ENCODE measurements at places on chromosomes 13 and 19.

DNA sequence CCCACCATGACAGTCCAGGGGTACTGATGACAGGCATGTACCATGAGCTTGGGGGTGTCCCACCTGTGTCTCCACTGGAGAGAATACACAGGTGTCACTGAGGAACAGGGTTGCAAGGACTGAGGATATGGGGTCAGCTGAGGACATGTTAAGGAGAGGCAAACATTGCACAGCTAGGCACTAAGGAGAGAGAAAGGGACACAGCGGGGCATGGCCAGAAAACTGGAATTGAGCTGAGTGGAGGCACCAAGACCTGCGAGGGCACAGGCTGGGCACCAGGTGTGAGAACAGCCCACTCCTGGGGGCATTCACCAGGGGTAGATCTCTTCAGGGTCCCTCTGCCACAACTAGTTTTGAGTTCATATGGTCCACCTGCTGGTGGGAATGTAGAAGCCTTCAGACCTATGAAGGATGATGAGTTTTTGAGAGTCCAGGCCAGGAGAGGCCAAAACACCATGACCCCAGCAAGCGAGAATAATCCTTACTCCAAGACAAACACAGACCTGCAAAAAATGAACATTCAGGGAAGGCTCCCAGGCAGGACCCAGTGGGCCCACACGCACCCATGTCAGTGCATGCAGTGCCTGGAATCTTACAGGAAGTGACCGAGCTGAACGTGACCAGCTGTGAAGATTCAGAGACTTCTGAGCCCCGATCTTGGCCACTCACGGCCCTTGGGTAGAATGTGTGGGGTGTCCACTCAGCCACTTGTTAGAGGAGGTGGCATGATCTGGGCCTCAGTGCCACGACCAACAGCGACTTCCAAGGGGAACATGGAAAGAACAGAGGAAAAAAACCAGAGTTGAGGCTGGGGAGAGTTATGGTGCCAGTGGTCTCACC, 1.4 kb upstream of the ZNF584 start:
- DNase-seq: no peak

- no peak for DNase-seq
Observed at GRCh38 chr19:34128558-34129250, 43.6 kb upstream of the LSM14A start.

GRCh38 chr13:31803311-31803710, 64.0 kb downstream of the RXFP2 start:
- DNase-seq: no peak

DNA sequence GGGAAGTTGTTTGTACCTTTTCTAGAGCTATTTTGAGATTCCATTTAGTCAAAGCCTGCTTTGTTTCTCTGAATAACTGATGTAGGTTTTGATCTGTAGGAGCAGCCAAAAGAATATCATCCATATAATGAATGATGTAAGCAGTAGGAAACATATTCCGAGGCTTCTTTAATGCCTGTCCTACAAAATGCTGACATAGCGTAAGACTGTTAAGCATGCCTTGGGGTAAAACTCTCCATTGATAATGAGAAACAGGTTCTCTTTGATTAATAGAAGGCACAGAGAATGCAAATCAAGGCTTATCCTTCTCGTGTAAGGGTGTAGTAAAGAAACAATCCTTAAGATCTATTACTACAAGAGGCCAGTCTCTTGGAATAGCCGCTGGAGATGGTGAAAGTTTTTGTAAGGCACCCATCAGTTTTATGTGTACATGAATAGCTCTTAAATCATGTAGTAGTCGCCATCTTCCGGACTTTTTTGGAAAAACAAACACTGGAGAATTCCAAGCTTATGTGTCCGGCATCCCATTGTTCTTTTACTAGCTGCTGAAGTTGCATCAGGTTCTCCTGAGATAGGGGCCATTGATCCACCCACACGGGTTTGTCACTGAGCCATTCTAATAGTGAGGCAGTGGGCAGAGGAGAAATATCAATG, 13.5 kb downstream of the FPR3 start:
- DNase-seq: no peak

DNA sequence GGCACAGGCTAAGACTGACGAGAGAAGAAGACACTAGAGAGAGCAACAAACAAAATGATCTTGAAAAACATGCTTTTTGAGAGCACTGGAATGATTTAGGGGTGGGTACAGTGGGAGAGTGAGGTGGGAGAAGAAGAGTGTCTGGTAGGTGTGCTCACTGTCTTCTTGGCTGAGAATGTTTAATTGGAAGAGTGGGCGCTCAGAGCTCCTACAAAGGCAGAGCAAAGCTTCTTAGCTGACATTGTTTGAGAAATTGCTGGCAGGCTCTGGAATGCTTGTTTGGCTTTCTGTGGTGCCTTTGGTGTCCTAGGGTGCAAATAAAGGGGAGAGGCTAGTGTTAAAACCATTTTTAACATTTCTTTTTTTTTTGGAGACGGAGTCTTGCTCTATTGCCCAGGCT, 1.5 kb upstream of the LIPE start:
- DNase-seq: no peak

GRCh38 chr19:51417107-51417809, at the start of gene SIGLEC10:
Gene SIGLEC10, minus strand, starts transcription at chr19:51417642. Its CDS starts 61 bp downstream, at chr19:51417581.
- no peak for DNase-seq

GRCh38 chr13:110503037-110503901, 58.3 kb downstream of the RAB20 start:
- no peak for DNase-seq

- no peak for DNase-seq
Observed at GRCh38 chr19:10727685-10728201, 9.9 kb downstream of the DNM2 start.

DNA sequence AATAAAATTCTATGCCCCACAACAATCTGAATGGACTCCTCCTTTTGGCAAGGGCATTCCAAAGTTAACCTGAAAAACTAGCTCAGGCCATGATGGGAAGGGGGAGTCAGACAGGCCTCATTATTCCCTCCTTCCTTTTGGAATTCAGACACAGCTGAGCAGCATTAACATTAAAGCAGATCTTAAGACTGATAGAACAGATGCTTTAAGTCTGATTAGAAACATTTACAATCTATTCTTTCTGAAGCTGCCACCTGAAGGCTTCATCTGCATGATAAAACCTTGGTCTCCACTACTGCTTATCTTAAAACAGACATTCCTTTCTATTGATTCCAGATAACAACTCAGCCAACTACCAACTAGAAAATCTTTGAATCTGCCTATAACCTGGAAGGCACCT, 98.9 kb downstream of the UGGT2 start:
- no peak for DNase-seq

- no peak for DNase-seq
Observed at GRCh38 chr19:29162694-29163093, 50.3 kb downstream of the UQCRFS1 start.

GRCh38 chr19:10454267-10454666, 33.9 kb downstream of the PDE4A start:
- DNase-seq: no peak

GRCh38 chr13:77891041-77891440, 27.6 kb downstream of the EDNRB start:
- no peak for DNase-seq

DNA sequence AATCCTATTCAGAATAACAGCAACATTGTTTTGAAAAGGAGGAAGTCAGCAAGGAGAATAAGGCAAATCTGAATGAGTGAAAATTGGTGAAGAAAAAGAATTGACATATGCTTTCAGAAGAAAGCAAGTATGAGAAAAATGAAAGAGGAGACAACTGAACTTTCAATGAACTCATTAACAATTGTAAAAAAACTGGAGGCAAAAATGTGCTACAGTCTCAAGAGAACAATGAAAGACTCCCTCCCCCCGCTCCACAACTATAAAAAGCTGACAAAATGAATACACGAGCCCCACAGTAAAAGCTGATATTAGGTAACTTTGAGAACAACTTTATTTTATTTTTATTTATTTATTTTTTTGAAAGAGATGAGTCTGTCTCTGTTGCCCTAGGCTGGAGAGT, 373.1 kb downstream of the DIAPH3 start:
- no peak for DNase-seq

- DNase-seq: no peak
Observed at GRCh38 chr13:46468570-46469463, 81.8 kb upstream of the RUBCNL start.

GRCh38 chr19:15313649-15314279, 18.6 kb downstream of the BRD4 start:
- no peak for DNase-seq

DNA sequence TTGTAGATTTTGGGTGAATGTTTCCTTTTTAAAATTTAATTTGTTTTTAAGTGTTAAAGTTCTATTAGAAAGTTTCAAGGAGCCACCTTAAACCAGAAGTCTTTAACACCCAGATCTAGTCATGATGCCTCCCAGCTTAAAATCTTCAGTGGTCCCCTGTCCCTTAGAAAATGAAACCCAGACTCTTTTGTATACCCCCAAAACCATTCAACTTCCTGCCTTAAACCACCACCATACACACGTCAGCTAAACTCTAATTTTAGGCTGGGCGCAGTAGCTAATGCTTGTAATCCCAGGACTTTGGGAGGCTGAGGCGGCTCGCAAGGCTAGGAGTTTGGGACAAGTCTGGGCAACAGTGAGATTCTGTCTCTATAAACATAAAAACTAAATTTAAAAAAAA, 37.9 kb downstream of the N4BP2L1 start:
- no peak for DNase-seq

DNA sequence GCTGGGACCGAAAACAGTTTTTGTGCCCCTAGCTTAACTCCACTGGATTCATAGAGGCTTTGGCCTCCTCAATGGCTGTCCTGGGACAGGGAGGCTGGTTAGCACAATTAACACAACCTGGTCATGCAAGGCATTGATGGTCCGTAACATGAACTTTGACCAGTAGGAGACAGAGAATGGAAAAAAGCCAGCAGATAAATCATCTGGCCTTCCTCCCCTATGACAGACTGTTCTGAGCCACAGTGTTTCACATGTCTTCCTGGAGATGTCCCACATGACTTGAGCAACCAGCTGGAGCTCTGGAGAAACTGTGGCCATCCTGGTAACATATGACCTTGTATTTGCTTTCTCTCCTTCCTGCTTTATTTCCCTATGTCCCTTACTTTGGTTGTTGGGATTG, 244.2 kb downstream of the UQCRFS1 start:
- DNase-seq: no peak

DNA sequence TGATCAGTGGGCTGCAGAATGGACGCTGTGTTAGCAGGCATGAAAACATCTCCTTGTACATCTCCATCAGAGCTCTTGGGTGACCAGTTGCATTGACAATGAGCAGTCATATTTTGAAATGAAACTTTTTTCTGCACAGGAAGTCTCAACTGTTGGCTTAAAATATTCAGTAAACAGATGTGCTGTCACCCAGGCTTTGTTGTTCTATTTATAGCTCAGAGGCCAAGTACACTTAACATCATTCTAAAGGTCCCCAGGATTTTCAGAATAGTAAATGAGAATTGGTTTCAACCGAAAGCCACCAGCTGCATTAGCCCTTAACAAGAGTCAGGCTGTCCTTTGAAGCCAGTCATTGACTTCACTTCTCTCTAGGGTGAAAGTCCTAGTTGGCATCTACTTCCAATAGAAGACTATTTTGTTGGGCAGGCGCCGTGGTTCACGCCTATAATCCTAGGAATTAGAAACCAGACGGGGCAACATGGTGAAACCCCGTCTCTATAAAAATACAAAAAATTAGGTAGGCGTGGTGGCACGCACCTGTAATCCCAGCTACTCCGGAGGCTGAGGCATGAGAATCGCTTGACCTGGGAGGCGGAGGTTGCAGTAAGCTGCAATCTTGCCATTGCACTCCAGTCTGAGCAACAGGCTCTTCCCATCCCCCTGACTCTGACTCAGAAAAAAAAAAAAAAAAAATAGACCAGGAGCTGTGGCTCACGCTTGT, 7.9 kb upstream of the PDE4A start:
- no peak for DNase-seq

GRCh38 chr19:51695088-51695487, 2.0 kb downstream of the SPACA6 start:
- no peak for DNase-seq

DNA sequence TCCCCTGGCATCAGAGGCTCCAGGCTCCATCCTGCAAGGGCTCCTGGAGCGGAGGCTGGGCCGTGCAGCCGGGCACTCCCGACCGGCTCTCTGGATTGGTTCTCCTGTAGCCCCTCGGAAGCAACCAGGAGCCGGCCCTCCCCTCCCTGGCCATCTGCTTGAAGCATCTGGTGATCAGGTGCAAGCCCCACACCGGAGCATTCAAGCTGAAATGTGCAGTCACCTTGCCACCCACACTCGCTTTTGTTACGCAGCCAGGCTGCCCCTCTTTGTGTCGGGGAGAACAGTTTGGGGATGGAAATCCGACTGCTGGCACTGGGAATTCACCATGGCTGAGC, 258.8 kb downstream of the ZNF536 start:
- no peak for DNase-seq

- no peak for DNase-seq
Observed at GRCh38 chr19:4709440-4710280, 14.0 kb downstream of the DPP9 start.

DNA sequence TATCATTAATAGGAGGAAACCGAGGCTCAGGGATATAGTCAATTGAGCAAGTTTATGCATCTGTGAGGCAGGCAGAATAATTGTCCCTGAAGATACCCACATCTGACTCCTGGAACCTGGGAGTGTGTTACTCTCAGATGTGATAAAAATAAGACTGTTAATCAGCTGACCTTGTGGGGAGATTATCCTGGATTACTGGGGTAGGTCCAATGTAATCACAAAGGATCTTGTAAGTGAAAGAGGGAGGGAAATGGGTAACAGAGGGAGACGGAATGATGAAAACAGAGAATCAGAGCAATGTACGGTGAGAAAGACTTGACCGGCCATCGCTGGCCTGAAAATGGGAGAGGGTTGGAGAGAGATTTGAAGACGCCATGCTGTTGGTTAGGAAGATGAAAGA, 3.2 kb upstream of the EDDM13 start:
- no peak for DNase-seq

- DNase-seq: no peak
Observed at GRCh38 chr13:66640231-66640630, 589.9 kb downstream of the PCDH9 start.

- no peak for DNase-seq
Observed at GRCh38 chr13:112101360-112101930, 34.5 kb downstream of the SOX1 start.

DNA sequence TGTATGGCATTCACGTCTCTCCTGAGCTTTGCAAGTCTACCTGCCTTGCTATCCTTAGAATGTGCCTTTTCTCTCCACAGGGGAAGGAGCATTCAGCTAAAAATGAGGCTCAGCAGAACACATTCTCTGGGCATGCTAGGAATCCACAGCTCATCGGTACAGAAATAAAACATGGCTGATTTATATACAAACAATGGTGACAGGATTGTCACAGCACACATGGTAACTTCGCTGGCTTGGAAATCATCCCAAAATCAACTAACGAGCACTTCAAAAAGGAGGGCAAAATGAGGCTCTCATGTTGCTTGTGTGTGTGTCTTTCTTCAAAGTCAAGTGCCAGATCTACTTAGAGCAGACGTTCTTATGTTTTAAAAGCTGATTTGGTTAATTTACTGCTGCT, 373.0 kb downstream of the FGF14 start:
- DNase-seq: no peak

- no peak for DNase-seq
Observed at GRCh38 chr19:43699506-43700394, 16.1 kb upstream of the IRGC start.

Measured in stimulated activated CD8-positive, alpha-beta memory T cell treated with anti-CD3 and anti-CD28 coated beads, Interleukin-7, amount 100 ng/mL, for 48 hours (primary cell).